ENCODE measurements at places on chromosomes 3 and 15.

- DNase-seq: no peak
These were observed 60.7 kb downstream of the ZBTB20 start for GRCh38 chr3:115086344-115086743.

DNA sequence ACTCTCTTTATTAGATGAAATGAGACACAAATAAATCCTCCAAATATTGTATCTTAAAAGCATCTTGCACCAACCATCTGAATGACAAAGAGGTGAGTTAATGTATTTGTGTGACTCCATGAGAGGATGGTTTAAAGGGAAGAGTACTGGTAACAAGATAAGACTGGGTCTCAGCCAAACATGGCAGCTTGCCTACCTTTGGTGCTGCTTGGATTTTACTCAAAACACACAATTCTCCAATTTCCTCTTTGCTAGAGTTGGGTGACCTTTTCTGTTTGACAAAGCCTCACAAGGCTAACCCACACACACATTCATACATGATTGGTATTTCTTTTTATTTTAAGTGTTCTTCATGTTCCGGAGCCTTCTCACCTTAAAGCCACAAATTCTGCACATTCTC is 506.4 kb downstream of the FGF12 start:
- DNase-seq: no peak

DNA sequence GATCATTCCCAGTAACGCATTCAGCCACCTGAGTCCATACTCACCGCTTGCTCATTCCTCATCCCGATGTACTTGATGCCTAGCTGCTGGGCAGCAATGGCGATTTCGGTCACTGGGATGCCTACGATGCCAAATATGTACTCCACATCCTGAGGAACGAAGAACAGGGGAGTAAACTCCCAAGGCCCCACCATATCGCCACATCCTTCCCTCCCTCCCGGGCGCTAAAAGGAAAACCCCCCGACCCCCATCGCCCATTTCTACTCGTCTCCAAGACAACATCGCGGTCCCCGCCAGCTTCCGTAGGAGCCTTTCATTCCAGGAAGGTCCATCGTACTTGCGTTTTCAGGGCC is 347 bp downstream of the HACL1 start:
- no peak for DNase-seq

GRCh38 chr3:146491303-146491702 is 21.9 kb upstream of the PLSCR2 start:
- no peak for DNase-seq

- DNase-seq: no peak
These were observed 162.3 kb upstream of the TMC3 start for GRCh38 chr15:81536356-81536755.

DNA sequence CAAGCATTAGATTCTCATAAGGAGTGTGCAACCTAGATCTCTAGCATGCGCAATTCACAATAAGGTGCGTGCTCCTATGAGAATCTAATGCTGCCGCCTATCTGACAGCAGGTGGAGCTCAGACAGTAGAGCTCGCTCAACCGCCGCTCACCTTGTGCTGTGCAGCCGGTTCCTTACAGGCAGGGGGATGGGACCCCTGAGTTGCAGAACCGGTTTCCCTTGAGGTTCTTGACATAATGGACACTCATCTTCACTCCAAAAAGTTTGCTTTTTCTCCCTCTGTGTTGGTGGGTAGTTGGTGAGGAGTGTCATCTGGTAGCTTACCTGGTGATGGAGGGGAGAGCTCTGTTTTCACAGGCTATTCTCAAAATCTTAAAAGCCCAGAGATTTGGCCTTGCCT is 324.0 kb upstream of the TBL1XR1 start:
- no peak for DNase-seq

DNA sequence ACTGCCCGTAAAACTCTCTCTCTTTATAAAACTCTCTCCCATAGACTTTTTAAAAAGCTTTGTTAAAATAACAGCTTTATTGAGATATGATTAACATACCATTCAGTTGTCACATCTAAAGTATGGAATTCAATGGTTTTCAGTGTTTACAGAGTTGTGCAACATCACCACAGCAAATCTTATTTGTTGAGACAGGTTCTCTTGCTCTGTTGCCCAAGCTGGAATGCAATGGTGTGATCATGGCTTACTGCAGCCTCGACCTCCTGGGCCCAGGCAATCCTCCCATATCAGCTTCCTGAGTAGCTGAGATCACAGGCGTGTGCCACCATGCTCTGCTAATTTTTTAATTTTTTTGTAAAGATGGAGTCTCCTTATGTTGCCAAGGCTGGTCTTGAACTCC is 35.9 kb upstream of the TRAK1 start:
- DNase-seq: no peak

GRCh38 chr3:137108699-137109440 is 151.1 kb downstream of the IL20RB start:
- DNase-seq: no peak

DNA sequence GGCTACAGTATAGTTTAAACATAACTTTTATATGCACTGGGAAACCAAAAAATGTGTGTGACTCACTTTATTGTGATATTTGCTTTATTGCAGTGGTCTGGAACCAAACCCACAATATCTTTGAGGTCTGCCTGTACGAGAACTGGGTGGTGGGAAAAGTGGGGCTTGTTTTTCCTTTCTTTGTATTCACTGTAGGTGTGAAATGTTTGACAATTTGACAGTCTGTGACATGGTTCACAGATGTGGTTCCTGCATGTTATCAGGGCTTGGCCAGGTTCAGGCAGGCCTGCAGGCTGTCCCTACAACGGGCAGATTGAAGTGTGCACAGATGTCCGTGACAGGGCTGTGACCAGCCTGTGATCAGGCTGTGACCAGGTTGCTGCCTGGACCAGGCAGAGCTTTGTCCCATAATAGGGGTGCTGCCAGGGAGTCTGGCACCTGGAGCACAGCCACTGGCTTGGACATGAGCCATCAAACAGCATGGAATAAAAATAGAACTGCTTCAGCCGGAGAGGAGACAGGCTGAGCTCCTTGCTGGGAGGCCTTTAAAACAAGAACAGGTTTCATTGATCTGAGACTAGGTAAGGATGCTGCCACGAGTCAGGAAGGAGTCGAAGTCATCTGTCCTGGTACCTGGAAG is 61.0 kb downstream of the KLF13 start:
- DNase-seq: no peak

GRCh38 chr15:31302778-31303725 is 23.6 kb upstream of the KLF13 start:
- no peak for DNase-seq

GRCh38 chr3:4231041-4231440 is 72.1 kb upstream of the SETMAR start:
- DNase-seq: no peak

DNA sequence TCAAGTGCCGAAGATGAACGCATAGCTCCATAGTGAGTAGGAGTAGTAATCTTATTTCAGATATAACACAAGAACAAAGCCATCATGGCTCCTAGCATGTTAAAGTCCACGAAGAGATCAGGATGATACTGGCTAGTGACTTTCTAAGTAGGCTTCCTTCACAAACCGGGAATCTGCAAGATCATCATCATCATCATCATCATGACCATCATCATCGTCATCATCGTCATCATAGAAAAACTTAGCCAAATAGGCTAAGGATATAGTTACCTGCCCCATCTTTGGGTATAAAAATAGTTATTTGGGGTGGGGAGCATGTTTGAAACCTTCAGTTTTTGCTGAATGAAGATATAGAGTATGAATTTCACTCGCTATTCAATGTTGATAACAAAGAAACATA is 57.9 kb downstream of the PYDC2 start:
- DNase-seq: no peak

DNA sequence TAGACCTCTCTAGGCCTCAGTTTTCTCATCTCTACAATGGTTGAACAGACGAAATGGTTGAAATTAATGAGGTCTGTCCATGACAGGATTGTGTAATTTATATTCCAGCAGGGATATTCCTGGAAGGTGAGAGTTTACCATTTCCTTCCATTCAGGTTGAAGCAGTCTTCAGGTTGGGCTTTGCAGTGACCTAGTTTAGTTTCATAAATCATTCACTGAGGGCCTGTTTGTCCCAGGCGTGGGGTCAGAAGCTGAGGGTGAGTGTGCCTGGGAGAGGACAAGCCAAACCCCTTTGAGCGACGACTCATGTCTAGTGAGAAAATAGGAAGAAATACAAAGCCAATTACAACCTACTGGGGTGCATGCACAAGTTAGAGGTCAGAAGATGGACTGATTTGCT is 57.2 kb upstream of the CACNA2D3 start:
- DNase-seq: no peak

GRCh38 chr3:55330756-55331155 is 156.3 kb downstream of the WNT5A start:
- DNase-seq: no peak

DNA sequence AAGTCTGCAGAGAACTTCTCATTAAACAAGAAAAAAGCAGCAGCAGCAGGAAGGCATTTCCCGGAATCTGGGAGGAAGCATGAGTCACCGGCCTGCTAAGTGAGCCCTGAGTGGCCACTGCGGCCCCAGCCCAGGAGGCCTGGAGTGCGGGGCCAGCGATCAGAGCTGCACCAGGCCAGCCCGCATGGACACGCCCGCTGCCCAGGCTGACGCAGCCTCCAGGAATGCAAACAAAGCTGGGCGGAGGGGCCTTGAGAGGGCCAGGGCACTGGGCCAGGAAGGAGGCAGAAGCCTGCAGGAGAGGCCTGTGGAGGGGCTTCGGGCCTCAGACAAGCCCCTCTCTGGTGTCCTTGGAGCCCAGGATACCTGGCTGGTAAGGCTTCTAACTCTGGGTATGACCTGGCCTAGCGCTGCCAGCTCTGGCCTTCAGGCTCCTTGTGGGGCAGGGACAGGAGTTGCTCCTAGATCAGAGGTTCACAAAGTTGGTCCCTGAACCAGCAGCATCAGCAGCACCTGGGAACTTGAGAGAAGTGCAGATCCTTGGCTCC is 101.2 kb downstream of the SMAD6 start:
- no peak for DNase-seq

- DNase-seq: no peak
These were observed 345.0 kb upstream of the NR2E3 start for GRCh38 chr15:71465131-71465955.

DNA sequence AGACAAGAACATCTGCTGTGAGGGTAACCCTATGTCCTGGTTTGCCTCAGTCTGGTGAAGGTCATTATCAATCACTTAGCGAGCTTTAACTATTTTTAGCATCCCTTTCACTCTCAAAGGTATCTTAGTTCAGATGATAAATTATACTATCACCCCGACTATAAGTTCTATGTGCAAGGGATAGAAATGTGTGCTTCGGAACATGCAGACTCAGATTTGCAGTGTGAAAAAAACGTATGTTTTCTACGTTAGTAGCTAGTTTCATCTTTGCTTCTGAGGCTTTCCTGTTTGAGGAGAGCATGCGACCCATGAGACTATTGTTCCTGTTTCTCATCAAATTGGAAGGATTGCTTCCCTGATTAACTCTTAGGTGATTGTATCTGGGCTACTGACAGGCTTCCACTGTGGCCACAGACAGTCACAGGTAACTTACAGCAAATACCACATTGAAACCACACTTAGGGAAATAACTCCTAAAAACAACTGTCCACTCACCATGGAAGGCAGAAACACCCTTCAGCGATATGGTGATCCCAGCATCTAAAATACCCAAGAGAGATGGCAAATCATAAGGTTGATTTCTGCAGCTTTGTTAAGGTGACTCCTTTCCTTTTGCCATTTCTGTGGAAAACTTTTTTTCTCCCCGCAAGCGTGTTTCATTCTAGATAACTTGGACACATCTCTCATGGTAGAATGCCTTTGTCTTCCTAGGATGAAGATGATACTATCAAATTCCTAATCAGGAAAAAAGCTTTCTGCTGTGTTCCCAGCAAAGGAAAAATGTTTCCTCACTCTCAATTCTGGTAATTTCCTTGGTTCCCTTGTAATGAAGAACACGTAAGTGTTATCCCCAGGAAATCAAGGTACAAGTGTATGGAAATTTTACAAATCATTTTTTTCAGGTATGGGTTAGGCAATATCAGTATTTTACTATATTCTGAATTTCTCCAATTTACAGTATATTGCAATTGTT is 5.2 kb downstream of the GCSAM start:
- DNase-seq: no peak

- no peak for DNase-seq
These were observed 120.1 kb downstream of the LRRN1 start for GRCh38 chr3:3919316-3919715.

GRCh38 chr3:189853906-189854305 is 222.7 kb downstream of the TP63 start:
- DNase-seq: no peak

DNA sequence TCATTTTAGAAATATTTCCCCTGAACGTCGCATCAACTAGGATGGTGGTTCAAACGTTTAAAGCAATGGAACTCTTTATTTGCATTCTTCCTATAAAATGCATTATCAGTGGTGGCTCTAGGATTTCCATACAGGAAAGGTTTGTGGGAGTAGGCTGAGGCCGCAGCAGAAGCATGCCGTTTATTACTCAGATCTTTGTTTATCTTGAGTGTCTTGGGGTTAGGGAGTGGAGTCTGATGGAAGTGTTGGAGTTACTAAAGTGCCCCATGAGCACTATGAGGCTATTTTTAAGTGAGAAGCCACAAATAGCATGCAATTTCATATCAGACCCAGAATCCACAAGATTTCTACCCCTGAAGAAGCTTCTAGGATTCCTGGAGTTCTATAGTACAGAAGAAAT is 26.2 kb downstream of the ATOSA start:
- no peak for DNase-seq

DNA sequence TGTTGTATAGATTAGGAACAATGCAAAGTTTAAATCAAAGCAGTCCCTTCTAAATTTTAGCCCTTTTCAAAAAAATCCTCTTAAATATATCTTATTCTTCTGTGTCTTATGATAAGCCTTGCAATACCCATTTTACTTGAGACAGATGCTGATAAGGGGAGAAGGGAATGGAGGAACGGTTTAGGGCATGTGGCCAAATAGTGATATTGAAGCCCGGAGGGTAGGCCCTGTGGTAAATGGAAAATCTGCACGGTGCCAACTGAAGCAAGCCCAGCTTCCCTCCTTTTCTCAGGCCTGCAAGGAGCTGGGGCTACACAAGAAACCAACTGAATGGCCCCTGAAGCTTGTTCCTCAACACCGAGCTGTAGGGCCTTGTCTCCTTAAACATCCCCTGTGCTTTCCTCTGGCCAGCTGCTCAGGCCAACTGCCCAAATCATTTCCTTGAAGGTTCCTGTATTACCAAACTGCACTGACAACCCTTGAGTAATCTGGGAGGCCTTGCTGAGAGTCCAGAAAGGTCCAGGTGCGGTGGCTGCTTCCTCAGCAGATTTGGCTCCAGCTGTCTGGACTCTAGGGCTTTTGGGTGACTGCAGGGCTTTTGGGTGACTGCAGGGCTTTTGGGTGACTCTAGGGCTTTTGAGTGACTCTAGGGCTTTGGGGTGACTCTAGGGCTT is 67.2 kb downstream of the NCEH1 start:
- DNase-seq: no peak

- DNase-seq: no peak
These were observed 730 bp downstream of the SPRED1 start for GRCh38 chr15:38253351-38253781.

GRCh38 chr15:39621976-39622375 is 41.1 kb downstream of the THBS1 start:
- DNase-seq: no peak

GRCh38 chr3:15405448-15406050 is 21.8 kb downstream of the METTL6 start:
- DNase-seq: peak; percentile 9
